ENCODE measurements at places on chromosomes 6 and 20. TPM values are rescaled to one million over a fixed set of nuclear protein-coding genes. Genes with fewer than 3 reads are reported as not detected.

TMEM217 gene
- polyA plus RNA-seq: 3.1 TPM

ZNF165 gene
- 0.38 TPM for polyA plus RNA-seq

TMEM170B gene
- polyA plus RNA-seq: 0.23 TPM

EPB41L1 gene
- polyA plus RNA-seq: 12.4 TPM

BPIFB2 gene
- not detected for polyA plus RNA-seq

CD24 gene
- polyA plus RNA-seq: 0.05 TPM

Data from BJ (cell line).